ENCODE measurements at places on chromosomes 1 and 21. TPM values are rescaled to one million over a fixed set of nuclear protein-coding genes. Genes with fewer than 3 reads are reported as not detected.

Gene BARHL2
- total RNA-seq, result not detected

Gene ANGPTL7
- total RNA-seq, result 1.1 TPM

Gene DCST2
- total RNA-seq, result 1.5 TPM

DNA sequence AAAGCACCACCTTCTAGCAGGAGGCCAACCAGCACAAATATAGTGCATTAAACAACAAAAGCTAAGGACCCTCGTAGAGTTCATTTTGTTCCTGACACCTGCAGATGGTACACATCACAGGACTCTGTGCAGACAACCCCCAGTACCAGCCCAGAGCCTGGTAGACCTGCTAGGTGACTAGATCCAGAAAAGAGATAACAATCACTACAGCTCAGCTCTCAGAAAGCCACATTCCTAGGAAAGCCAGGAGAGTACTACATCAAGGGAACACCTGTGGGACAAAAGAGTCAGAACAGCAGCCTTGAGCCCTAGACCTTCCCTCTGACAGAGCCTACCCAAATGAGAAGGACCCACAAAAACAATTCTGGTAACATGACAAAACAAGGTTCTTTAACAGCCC lies 344.7 kb upstream of the PTBP2 start:
- H3K27me3 ChIP-seq, result no peaks in the 10 kb centered on the region
- no peak overlapping the region for H3K27ac ChIP-seq
- no peaks in the 10 kb centered on the region for H3K36me3 ChIP-seq
- no peak for DNase-seq

- H3K36me3 ChIP-seq, result no peaks in the 10 kb centered on the region
- H3K27me3 ChIP-seq, result no peaks in the 10 kb centered on the region
- no peak for DNase-seq
These were observed 11.6 kb upstream of the SESN2 start for GRCh38 chr1:28247612-28248272.

- H3K4me1 ChIP-seq, result no peaks in the 10 kb centered on the region
- peaks cover 13% of the 10 kb centered on the region for H3K36me3 ChIP-seq
- H3K27me3 ChIP-seq, result no peaks in the 10 kb centered on the region
- no peak overlapping the region for H3K27ac ChIP-seq
- no peak overlapping the region for H3K4me3 ChIP-seq
These were observed 27.1 kb downstream of the TRAF5 start for GRCh38 chr1:211353562-211354212.

DNA sequence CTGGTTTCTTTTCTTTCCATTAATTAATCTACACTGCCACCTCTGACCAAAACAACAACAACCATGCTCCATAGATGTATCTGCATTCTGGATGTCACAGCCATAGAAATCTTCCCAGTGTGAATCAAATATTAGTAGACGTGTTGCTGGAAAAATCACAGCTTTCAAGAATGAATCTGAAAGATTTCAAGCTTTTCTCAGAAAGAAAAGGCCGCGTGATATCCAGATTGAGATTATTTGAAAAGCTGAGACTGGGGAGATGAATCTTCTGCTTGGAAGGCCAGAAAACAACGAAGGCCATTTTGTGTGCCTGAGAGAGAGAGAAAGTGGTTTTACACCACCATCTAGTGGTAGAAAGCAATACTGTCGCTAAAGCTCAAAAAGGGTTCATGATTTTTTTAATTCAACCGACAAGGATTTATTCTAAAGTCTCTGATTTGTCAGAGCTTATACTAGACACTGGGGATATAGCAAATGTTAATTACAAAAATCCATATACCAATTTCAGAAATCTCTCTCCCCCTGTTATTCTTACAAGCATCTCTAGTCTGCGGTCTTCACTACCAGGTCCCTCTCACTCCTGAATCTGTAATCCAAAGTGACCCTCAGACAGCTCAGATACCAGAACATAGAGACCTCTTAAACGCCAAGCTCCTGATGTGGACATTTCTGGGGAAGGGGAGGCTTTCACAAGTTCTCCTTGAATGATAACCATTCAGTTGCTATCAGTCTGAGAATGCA lies 87.5 kb upstream of the SGIP1 start:
- H3K36me3 ChIP-seq, result no peaks in the 10 kb centered on the region
- H3K27ac ChIP-seq, result peak overlapping the region; percentile 53
- H3K4me3 ChIP-seq, result no peak overlapping the region
- H3K27me3 ChIP-seq, result no peaks in the 10 kb centered on the region

DNA sequence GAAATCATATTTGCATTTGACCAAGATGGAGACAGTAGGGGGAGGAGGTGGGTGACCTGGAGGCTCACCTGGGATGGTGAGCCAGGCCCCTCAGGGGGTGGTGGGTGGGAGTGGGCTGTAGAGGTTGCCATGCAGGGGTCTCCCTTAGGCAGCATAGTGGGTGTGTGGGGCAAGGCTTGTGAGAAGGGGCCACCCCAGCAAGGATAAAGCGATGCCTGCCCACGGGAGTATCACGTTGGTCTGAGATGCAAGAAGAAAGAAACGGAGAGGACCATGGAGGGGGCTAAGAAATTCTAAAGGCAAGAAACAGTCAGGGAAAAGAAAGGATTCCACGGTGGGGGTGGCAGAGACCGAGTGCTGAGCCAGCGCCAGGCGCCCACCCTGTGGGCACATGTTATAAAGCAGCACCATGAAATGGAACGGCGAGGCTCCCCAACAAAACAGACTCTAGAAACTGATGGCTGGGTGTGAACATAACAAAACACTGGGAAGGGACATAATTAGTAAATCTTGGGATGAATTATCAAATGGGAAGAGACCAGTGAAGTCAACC lies 11.7 kb upstream of the C2CD2 start:
- no peaks in the 10 kb centered on the region for H3K27me3 ChIP-seq
- H3K4me1 ChIP-seq, result no peaks in the 10 kb centered on the region
- H3K27ac ChIP-seq, result no peak overlapping the region
- H3K4me3 ChIP-seq, result no peak overlapping the region
- DNase-seq, result no peak

GRCh38 chr1:109790735-109791494 lies 27.2 kb upstream of the EPS8L3 start:
- no peaks in the 10 kb centered on the region for H3K36me3 ChIP-seq
- peaks cover 65% of the 10 kb centered on the region for H3K4me1 ChIP-seq
- no peaks in the 10 kb centered on the region for H3K27me3 ChIP-seq
- H3K4me3 ChIP-seq, result no peak overlapping the region
- H3K27ac ChIP-seq, result peak overlapping the region; percentile 74
- peak; percentile 81 for DNase-seq

DNA sequence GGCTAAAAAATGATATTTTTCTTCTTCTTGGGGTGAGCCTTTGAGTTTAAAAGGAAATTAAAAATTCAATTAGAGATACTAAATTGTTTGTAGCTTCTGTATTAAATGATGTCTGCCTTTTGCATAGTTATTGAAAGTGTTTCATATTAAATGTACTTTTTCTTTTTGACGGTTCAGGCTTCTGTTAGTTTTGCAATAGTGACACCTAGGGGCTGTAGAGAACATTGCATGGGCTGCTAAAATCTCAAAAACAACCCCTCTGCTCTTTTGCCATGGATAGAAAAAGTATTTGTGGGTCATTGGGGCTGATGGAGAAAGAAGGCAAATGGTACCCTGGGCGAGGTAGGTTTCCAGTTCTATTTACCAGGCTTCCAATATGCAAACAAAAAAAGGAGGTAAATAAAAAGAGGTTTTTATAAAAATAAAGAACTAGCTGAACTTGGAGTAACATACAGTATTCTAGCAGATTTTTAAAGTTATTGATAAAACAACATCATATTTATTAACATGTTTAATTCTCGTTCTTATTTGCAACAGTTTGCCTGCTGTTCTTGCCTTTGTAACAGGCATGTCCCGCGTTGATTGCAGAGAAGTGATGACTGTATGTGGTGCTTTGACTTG lies 115.4 kb upstream of the HOOK1 start:
- H3K4me3 ChIP-seq, result no peak overlapping the region
- H3K36me3 ChIP-seq, result no peaks in the 10 kb centered on the region
- H3K27ac ChIP-seq, result no peak overlapping the region
- DNase-seq, result no peak
- no peaks in the 10 kb centered on the region for H3K27me3 ChIP-seq

DNA sequence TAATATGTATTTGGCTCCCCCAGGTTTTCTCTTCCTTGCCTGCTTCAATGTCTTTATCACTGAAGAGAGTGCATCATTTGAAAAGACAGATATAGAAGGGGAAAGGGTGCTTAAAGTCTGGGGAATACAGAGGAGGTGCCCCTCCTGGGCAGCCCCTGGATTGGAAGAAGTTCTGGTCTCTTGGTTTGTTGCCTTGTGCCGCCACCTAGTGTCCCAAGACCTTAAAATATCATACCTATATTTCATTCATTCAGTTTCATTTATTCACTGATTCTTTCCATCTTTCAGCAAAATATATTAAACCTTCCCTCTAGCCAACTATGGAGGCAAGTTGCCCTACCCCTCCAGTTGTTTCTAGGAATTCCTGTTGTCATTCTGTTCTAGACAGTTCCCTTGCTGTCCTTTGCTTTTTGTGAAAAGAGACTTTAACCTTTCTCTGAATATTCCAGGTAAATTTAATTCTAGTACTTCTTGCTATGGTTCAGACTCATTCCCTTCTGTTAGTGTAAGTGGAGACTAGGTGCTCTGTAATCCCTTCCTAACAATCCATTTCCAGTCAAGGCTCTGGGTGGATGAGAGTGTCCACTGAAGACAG lies 56.1 kb downstream of the MEF2D start:
- no peaks in the 10 kb centered on the region for H3K4me1 ChIP-seq
- H3K36me3 ChIP-seq, result no peaks in the 10 kb centered on the region
- H3K4me3 ChIP-seq, result no peak overlapping the region
- H3K27ac ChIP-seq, result no peak overlapping the region
- DNase-seq, result no peak

DNA sequence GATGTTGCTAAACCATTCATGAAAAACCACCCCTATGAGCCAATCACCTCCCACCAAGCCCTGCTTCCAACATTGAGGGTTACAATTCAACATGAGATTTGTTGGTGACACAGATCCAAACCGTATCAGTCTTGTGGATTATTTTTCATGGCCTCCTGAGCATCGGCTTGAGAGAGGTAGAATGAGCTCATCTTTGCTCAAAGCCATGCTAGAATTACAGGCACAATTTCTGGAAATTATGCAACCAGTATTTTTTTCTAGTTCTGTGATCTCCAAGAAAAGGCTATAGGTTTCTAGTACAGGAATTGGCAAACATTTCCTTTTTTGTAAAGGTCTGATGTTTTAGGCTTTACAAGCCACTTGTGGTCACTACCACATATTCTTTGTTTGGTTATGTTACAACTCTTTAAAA lies 219.4 kb downstream of the DUSP10 start:
- H3K36me3 ChIP-seq, result no peaks in the 10 kb centered on the region
- no peak for DNase-seq
- no peak overlapping the region for H3K27ac ChIP-seq

GRCh38 chr1:4488018-4488417 lies 166.4 kb upstream of the AJAP1 start:
- no peak overlapping the region for H3K4me3 ChIP-seq
- no peak overlapping the region for H3K27ac ChIP-seq
- no peak for DNase-seq
- H3K27me3 ChIP-seq, result no peaks in the 10 kb centered on the region
- no peaks in the 10 kb centered on the region for H3K36me3 ChIP-seq

GRCh38 chr1:54663725-54664124 lies 22.1 kb downstream of the MROH7 start:
- no peak overlapping the region for H3K4me3 ChIP-seq
- H3K27me3 ChIP-seq, result no peaks in the 10 kb centered on the region
